Activated CD4-positive, alpha-beta T cell treated with anti-CD3 and anti-CD28 coated beads, Interleukin-2, amount 50 U/mL, for 24 hours (primary cell): ENCODE measurements at places on chromosomes 4 and X.

GRCh38 chrX:69074726-69075125 is 90.5 kb downstream of the PJA1 start:
- DNase-seq = no peak

DNA sequence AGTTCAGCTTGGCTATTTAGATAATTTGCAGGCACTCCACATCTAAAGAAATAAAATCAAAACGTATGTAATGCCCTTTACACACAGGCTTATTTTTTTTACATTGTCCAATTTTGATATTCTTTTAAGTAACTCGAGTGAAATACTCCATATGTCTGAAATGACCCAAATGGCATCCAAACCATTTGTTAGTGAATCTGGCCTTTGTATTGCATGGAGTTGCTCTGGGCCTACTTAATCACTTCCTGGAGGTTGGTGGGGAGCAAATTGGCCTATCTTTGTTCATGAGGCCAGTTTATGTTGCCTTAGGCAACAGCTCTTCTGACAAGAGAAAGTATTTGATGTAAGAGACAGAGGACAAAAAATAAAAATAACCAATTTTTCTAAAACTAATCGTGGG is 47.6 kb upstream of the TMEM131L start:
- DNase-seq = no peak

GRCh38 chr4:53050361-53050774 is 188.3 kb downstream of the RASL11B start:
- DNase-seq = no peak

GRCh38 chrX:55129361-55129760 is 40.5 kb downstream of the PAGE2 start:
- DNase-seq = no peak

DNA sequence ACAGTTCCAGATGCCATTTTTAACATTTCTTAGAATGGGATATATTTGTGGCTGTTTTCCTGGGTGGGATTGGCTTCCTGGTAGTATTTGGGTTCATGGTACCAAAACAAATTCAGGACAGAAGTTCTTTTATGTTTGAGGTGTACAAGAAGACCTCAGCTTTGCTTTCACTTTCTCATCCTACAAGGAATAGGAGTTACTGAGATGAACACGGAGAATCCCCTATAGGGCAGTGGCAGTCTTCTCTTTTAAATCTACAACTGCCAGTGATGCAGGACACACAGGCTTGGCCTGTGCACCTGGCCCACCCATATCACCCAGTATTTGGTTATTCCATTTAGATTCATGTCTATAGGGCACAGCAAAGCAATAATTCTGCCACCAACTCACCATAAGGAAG is 35.2 kb downstream of the SLC10A7 start:
- DNase-seq = no peak

- DNase-seq = no peak
These were observed 77.5 kb upstream of the ELOVL6 start for GRCh38 chr4:110275871-110276270.

DNA sequence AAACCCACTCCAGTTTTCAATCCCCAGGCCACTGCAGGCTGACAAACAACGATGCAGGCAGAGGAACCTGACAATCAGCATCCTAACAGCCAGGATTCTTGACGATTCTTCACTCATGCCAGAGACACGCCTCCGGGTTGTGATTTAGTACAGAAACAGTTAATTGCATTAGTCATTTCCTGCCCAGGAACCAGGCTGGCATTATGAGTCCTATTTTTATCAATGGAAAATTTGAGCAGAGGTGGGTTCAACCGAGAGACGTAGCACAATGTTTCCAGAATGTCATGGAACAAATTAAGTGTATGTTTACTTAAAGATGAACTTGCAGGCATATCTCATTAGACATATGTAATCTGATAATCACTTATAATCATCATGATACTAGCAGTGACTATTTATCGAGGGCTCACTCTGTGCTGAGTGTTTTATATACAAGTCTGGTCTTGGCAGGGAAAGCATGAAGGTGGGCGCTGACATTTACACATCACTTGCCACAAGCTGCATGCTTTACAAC is 159.7 kb downstream of the NSUN7 start:
- peak; percentile 72 for DNase-seq
